CD4-positive, alpha-beta T cell treated with Interleukin-2 at 100 ng/mL for 4 hours (primary cell): ENCODE measurements at places on chromosomes 6 and 20.

GRCh38 chr20:38170826-38171674 is 6.0 kb upstream of the TGM2 start:
- DNase-seq = no peak

GRCh38 chr6:28711325-28711724 is 185.6 kb downstream of the GPX5 start:
- DNase-seq = no peak

DNA sequence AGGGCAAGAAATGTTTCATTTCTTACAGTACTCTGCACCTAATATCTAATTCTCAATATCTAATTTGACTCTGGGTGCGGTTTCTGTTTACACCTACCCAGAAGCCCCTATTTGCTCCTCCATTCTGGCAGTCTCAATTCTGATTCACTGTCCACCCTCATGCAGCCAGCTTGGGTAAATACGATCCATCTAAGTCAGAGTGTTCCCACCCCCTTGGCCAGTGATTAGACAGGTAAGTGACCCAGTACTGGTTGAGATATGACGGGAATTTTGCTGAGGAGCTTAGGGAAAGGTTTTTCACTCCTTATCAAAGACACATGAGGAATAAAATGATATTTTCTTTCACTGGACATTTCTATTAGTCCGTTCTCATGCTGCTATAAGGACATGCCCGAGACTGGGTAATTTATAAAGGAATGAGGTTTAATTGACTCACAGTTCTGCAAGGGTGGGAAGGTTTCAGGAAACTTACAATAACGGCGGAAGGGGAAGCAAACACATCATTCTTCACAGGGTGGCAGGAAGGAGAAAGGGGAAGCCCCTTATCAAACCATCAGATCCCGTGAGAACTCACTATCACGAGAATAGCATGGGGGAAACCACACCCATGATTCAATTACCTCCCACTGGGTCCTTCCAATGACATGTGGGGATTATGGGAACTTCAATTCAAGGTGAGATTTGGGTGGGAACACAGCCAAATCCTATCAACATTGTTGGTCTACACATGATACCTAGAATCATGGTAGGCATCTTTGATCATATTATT is 29.4 kb downstream of the GLO1 start:
- DNase-seq = no peak

DNA sequence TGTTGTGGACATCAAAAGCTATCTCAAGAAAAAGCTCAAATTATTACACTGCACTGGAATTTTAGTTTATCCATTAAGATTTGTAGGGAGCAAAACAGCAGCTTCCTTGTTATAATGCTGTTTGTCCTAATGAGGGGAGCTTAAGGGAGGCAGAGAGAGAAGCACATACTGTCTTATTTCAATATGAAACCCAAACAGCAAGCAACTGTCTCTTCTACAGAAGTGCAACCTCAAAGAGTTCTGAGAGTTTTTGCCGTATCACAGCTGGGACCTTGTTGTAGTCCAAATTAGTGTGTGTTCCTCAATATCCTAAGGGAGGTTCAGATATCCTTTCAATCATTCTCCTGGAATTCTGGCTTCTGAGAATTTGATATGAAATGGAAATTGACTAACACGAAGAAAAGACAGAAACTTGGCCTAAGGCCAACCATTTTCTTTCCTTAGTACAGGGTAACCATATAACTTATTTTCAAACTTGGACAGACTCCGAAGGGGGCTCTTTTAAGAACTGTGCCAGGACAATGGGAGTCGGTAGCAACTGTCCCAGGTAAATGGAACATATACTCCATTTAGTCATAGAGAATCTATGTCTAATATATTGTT is 149.3 kb upstream of the CCN2 start:
- DNase-seq = no peak

GRCh38 chr6:115677198-115677597 is 383.5 kb downstream of the FRK start:
- no peak for DNase-seq

DNA sequence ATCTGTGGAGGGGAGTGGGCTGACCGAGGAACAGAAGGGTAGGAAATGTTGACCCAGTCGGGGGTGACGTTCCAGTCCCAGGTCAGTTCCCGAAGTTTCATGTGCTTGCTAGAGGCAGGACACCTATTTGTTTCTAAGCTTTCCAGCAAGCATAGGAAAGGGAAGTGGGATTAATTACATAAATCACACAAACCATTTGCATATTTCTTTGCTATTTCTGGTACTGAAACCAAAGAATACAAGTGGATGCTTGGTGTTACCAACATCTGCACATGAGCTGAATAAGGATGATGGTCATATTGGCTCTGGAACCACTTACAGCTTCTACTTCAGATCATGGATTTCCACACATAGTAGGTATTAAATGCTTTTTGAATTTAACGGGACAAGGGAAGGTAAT is 546.5 kb downstream of the PRKN start:
- no peak for DNase-seq
